Liver (tissue), 10 donors: ENCODE measurements at places on chromosomes 12 and 14. TPM values are rescaled to one million over a fixed set of nuclear protein-coding genes. Genes with fewer than 3 reads are reported as not detected.

GRCh38 chr14:23297611-23298277 is 4.9 kb downstream of the PPP1R3E start:
- no peak for DNase-seq

GRCh38 chr12:63841571-63841970 is 2.9 kb upstream of the SRGAP1 start:
- no peak for DNase-seq

DNA sequence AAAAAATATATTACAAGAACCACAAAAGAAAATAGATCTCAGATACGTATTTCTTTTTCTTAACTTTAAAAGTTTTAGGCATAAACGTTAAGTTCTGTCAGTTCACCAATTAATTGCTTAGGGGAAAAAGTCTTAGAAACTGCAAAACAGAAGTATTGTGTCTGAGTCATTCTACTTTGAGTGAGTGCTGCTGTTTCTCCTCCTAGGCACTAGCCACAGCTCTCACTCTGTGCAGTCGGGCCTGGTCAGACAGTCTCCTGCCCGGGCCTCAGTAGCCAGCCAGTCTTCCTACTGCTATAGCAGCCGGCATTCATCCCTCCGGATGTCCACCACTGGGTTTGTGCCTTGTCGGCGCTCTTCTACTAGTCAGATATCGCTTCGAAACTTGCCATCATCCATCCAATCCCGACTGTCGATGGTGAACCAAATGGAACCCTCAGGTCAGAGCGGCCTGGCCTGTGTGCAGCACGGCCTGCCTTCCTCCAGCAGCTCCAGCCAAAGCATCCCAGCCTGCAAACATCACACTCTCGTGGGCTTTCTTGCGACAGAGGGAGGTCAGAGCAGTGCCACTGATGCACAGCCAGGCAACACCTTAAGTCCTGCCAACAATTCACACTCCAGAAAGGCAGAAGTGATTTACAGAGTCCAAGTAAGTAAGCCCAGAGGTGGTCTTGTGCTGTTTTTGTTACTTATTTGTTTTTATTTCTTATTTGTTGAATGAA is 201.3 kb downstream of the PCNX1 start:
- no peak for DNase-seq

Gene IRAK3
- total RNA-seq = 5.6 TPM

Gene ATP5F1B
- 347 TPM for total RNA-seq
